ENCODE measurements at places on chromosomes 1 and 21.

DNA sequence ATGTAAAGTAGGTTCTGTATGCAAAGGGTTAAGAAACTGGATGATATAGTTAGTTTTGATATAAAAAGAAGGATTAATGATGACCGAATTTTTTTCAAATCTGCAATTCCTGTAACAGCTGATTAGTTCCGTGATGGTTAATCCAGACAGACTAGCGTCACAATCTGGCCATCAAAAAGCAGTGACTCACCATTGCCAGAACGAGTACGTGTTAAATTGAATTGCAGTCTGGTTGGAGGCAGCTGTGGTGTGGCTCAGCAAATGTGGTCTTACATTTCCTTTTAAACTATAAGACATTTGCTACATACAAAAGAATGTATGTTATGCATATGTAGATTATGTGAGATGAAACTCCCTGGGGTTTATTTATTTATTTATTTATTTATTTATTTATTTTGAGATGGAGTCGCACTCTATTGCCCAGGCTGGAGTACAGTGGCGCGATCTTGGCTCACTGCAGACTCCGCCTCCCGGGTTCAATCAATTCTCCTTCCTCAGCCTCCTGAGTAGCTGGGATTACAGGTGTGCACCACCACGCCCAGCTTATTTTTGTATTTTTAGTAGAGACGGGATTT, 139.8 kb downstream of the RYR2 start:
- no peak for DNase-seq

DNA sequence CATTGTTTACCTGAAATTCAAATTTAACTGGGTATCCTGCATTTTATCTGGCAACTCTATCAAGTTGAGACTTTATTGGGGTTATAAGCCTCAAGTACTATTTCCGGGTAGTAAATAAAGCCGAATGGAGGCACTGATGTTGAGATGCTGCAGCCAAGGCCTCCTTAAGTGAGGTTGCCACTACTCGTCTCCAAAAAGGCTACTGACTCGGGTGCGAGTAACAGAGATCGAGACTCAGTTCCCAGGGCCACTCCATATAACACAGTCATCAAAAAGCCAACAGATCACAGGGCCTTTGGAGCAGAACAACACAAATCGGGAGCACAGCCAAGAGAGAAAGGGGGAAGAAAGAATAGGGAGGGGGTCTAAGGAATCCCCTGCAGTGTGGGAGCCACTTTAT, 524 bp downstream of the COPA start:
- no peak for DNase-seq

- DNase-seq, result no peak
These were observed 54.3 kb upstream of the TARBP1 start for GRCh38 chr1:234533034-234533891.

GRCh38 chr1:150179867-150180266, 30.2 kb downstream of the PLEKHO1 start:
- DNase-seq, result no peak

DNA sequence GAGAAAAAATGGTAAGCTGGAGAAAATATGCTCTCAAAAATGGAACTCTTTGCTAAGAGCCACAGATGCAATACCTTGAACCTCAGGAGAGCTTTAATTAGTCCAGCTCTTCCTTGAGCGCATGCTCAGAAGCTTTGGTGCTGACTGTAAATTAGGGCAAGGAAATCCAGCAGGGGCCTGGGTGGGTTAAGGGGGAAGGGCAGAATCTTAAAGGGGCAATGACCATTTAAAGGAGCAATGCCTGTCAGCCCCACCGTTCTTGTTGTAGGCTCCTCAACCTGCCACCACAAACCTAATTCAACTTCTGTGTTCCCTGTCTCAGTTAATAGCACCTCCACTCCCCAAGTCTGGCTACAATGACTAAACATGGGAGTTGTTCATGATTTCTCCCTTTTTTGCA, 6.8 kb upstream of the SLC22A15 start:
- peak; percentile 15 for DNase-seq

- no peak for DNase-seq
These were observed 3.7 kb downstream of the SLC45A3 start for GRCh38 chr1:205676597-205676996.

- DNase-seq, result no peak
These were observed 21.1 kb upstream of the AJAP1 start for GRCh38 chr1:4633346-4633745.

GRCh38 chr1:50739125-50739524, 220.9 kb downstream of the FAF1 start:
- DNase-seq, result no peak

DNA sequence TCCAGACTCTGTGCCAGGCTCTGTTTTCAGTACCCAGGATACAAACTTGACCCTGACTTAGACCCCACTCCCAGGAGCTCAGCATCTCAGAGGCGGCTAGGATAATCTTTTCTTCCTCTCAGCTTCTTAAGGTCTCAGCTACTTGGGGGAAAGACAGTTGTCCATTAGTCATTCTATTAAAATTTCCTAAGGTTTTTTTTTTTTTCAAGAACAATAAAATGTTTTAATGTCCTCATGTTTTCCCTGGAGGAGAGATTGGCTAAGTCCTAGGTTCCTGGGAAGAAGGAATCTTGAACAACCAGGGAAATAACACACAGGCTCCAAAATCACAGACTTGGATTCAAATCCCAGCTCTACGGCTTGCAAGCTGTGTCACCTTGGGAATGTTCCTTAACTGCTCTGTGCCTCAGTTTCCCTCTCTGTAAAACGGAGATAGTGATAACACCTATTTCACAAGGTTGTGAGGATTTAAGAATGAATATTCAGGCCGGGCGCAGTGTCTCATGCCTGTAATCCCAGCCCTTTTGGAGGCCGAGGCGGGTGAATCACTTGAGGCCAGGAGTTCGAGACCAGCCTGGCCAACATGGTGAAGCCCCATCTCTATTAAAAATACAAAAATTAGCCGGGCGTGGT, 33.0 kb downstream of the CDK18 start:
- no peak for DNase-seq

- no peak for DNase-seq
These were observed 185.2 kb downstream of the LEPR start for GRCh38 chr1:65605621-65606020.

DNA sequence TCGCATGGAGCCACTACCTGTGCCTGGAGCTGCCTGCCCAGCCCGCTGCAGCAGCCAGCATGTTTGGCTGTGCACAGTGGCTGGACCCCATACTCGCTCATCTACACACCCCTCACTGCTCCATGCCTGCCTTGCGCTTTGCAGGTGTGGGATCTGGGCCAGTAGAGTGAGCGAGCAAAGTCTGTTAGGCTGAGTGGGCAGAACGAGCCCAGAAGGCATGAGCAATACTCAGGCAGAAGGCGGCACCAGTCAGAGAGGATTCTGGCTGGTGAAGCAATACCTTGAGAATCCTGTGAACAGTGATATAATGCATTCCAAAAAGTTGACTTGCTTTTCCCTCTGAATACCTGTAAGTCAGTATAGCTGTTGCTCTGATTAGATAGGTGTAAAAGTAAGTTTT, 816.4 kb downstream of the KCNT2 start:
- DNase-seq, result no peak

DNA sequence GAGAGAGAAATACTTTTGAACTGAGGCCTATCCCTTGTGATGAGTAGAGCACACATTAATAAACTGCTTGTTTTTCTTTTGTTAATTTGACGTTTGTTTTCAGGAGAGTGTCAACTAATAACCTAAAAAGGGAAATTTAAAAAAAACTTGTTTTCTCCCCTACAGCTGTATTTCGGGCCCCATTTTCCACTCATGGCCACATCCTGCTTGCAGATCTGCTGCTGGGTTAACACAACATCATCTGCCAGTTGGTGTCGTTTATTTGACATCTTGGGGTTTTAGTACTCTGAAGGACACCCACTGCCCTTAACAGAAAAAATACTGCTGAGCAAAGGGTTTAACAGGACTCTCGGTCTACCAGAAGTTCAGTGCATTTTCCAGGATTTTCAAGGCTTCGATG, 848 bp upstream of the PYHIN1 start:
- no peak for DNase-seq

GRCh38 chr21:42754270-42754933, 101.0 kb downstream of the PDE9A start:
- no peak for DNase-seq

- no peak for DNase-seq
These were observed 25.8 kb downstream of the TFAP2E start for GRCh38 chr1:35598895-35599294.

DNA sequence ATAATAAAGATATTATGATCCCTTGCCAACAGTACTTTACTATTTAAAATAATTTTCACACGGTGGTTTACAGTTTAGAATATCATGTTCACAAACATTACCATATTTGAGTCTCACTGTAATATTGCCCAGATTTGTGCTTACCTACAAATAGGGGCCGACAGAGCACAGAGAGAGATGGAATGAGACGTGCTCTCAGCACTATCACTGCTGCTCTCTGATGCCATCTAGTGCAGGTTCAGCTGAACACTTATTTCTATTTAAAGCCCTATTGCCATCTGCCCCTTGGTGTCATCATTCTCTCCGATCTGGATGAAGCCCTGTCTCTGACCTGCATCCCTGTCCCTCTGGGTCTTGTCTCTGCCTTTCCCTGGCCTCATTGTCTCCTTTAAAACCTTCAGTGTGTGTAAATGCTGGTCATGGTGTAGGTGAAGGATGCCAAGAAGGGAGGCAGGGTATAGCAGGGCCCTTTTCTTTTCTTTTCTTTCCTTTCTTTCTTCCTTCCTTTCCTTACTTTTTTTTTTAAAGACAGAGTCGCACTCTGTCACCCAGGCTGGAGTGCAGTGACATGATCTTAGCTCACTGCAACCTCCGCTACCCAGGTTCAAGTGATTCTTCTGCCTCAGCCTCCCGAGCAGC, 6.9 kb upstream of the GPATCH4 start:
- DNase-seq, result peak; percentile 81

DNA sequence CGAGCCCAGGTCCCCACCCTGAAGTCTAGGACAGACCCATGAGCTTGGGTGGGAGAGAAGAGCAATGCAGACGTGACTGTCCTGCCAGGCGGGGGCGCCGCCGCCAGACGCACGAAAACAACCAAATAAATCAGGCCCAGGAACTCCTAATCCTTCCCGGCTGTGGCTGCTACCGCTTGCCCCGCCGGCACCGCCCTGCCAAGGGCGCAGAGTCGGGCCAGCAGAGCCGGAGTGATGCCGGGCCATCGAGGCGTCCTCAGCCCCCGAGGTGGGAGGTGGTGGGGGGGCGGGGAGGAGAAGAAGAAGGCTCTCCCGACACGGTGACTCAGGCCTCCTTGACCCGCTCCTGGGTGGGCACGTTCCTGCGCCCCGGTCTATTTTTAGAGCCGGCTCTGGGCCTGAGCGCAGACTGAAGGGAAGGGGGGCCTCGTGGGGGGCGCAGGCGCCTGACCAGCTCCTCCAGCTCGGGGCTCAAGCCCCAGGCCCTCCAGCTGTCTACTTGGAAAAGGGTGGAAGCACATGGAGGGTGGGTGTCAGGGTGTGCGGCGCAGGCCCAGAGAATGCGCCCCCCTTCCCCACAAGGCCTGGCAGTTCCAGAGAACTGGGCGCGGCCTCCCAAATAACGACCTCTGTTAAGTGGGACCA, 10.7 kb upstream of the COL16A1 start:
- DNase-seq, result peak; percentile 13

GRCh38 chr1:181793831-181794230, 267.7 kb downstream of the ZNF648 start:
- no peak for DNase-seq

- DNase-seq, result no peak
These were observed 12.5 kb downstream of the RBBP5 start for GRCh38 chr1:205109269-205109668.

DNA sequence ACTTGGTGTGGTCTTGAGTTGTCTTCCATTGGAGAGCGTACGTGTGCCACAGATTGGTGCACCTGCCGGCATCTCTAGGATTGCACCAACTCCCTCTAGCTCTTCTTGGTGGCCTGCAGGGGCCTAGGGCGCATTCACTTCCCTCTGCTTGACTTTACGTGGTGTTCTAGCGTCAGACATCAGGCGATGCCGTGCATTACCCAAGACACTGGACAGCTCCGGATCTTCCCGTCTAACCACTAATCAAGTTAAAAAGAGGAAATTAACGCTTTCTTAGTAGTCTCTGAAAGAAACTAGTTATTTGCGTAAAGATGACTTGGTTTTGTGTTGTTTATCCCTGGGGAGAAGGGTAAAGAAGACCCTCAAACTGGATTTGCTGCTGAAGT, 510 bp upstream of the IL10RB start:
- DNase-seq, result peak; percentile 16

GRCh38 chr1:96164053-96164452, 557.5 kb upstream of the PTBP2 start:
- DNase-seq, result no peak

DNA sequence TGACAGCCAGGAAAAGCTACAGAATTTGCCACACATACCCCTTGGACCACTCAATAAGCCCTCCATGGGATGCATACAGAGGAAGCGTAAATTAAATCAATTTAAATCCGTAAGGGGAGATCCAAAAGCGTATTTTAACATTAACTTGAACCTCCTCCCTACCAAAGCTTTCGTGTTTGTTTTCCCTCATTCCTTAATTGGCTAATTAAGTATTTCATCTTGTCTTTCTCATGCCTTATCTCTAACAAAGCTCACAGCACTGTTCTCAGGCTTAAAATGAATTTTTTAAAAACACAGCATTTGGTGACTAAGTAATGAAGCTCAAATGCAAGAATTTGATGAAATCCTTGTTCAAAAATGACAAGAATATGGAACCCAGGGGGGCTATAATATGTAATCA, 3.1 kb downstream of the PTPN14 start:
- no peak for DNase-seq

- DNase-seq, result no peak
These were observed 14.3 kb upstream of the ADAM30 start for GRCh38 chr1:119910618-119911017.

GRCh38 chr21:41848958-41849580, 30.1 kb downstream of the PRDM15 start:
- DNase-seq, result no peak

DNA sequence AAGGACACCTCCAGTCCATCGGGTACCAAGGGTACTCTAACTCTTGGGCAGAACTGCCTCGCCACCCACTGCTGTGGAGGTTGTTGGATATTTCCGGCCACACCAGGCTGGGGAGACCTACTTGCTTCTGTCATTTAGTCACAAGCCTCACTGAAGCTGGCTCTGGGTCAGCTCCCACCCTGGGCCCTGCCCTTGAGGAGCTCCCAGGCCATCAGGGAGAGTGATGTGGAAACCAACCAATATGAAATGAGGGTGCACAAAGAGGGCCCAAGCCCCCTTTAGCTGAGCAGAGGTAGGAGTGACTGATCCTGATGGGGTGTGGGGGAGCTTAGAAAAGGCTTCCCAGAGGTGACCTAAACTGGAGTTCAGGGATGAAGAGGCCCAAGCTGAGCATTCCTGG, 19.6 kb downstream of the PARS2 start:
- DNase-seq, result no peak
